Ovary (tissue), 10 donors: ENCODE measurements at places on chromosomes 6 and 20.

- DNase-seq = peak; percentile 50
- H3K4me1 ChIP-seq = no peaks in the 10 kb centered on the region
- H3K36me3 ChIP-seq = no peaks in the 10 kb centered on the region
Observed at GRCh38 chr6:105994118-105994590, 92.0 kb upstream of the PRDM1 start.

DNA sequence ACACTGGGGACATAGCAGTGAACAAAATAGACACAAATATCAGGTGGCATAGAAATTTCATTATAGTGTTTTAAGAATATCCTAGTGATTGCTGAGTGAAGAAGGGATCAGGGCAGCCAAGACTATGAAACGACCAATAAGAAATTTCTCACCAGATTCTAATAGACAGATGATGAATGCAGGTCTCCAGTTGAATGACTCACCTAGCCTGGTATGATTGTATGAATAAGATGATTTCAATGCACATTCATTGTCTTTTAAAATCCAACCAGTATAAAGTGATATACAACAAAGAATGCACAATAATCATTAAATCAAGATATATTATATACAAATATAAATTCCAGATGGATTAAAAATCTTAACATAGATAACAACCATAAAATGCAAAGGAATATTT is 124.5 kb upstream of the TENT5A start:
- no peak for DNase-seq
- no peak overlapping the region for H3K4me3 ChIP-seq
- H3K4me1 ChIP-seq = no peaks in the 10 kb centered on the region
- no peaks in the 10 kb centered on the region for H3K36me3 ChIP-seq

DNA sequence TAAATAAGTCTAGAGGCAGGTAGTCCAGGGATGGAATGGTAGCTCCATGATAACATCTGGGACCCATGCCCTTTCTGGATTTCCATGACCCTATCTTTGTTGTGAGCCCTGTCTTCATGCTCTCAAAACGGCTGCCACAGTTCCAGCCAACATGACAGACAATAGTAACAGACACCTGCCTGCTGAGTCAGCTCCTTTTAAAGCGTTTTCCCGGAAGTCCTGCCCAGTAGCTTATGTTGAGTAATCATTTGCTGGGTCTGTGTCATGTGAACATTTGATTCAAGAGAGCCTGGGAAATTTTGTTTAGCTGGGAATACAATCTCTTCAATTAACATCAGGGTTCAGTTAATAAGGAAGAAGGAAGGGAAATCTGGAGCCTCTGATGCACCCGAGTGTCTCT is 262.2 kb upstream of the SULF2 start:
- no peak overlapping the region for H3K27ac ChIP-seq
- no peaks in the 10 kb centered on the region for H3K4me1 ChIP-seq
- H3K36me3 ChIP-seq = no peaks in the 10 kb centered on the region
- no peak for DNase-seq

DNA sequence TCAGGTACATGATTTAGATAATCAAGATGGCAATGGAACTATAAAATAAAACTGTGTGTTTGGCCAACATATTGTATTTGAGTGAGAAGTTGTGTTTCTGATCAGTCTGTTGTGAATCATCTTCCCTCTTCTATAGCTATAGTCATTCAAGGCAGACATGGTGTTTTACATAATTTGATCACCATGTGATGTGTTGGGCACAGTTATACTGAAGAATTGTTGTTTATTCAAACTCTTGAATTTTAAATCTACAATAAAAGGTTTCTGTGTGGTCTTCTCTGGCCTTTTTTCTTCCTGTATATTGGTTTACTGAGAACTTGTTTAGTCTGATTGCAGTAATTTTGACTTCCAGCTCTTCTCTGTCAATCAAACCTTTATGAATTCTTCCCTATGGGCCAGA is 4.4 kb downstream of the RNF182 start:
- no peaks in the 10 kb centered on the region for H3K36me3 ChIP-seq
- no peaks in the 10 kb centered on the region for H3K4me1 ChIP-seq
- no peak overlapping the region for H3K27ac ChIP-seq
- DNase-seq = no peak
- H3K27me3 ChIP-seq = no peaks in the 10 kb centered on the region

DNA sequence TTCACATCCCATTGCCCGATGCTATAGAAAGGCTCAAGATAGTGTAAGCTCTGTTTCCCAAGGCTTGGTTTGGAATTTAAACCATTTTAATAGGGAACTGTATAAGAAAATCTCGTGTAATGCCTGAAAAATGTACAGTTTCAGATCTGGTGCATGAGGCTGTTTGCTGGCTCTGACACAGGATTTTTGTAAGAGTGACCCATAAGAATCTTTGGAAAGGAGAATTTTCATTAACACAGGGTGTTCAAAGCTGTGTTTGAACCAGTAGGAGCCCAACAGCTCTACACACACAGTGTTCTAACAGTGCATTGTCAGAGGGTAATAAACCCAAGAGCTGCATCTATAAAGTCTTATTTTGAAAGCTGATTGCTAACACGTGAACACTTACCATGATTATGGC is 293.5 kb downstream of the PRL start:
- DNase-seq = no peak
- no peak overlapping the region for H3K4me3 ChIP-seq
- H3K27me3 ChIP-seq = no peaks in the 10 kb centered on the region
- H3K4me1 ChIP-seq = peaks cover 8% of the 10 kb centered on the region
- no peaks in the 10 kb centered on the region for H3K36me3 ChIP-seq

GRCh38 chr6:62391358-62391757 is 105.3 kb upstream of the KHDRBS2 start:
- no peak overlapping the region for H3K27ac ChIP-seq
- H3K4me1 ChIP-seq = no peaks in the 10 kb centered on the region
- no peak for DNase-seq
- H3K27me3 ChIP-seq = no peaks in the 10 kb centered on the region
- H3K4me3 ChIP-seq = no peak overlapping the region

GRCh38 chr6:101181006-101181405 is 212.5 kb upstream of the GRIK2 start:
- no peak overlapping the region for H3K4me3 ChIP-seq
- peaks cover 5% of the 10 kb centered on the region for H3K4me1 ChIP-seq
- H3K27ac ChIP-seq = no peak overlapping the region
- H3K36me3 ChIP-seq = no peaks in the 10 kb centered on the region
- no peak for DNase-seq
- H3K27me3 ChIP-seq = no peaks in the 10 kb centered on the region

GRCh38 chr6:33812669-33813068 is 8.9 kb upstream of the MLN start:
- H3K36me3 ChIP-seq = no peaks in the 10 kb centered on the region
- H3K4me1 ChIP-seq = no peaks in the 10 kb centered on the region
- DNase-seq = peak; percentile 39
- H3K4me3 ChIP-seq = no peak overlapping the region
- no peak overlapping the region for H3K27ac ChIP-seq

- no peaks in the 10 kb centered on the region for H3K36me3 ChIP-seq
- H3K4me3 ChIP-seq = no peak overlapping the region
- H3K4me1 ChIP-seq = no peaks in the 10 kb centered on the region
Observed at GRCh38 chr6:98601716-98602115, 232.7 kb upstream of the POU3F2 start.

GRCh38 chr20:2756056-2756611 is 44.3 kb downstream of the CPXM1 start:
- H3K27me3 ChIP-seq = no peaks in the 10 kb centered on the region
- peaks cover 2% of the 10 kb centered on the region for H3K4me1 ChIP-seq
- no peak overlapping the region for H3K27ac ChIP-seq
- DNase-seq = no peak

- H3K4me3 ChIP-seq = no peak overlapping the region
- peaks cover 5% of the 10 kb centered on the region for H3K4me1 ChIP-seq
- H3K36me3 ChIP-seq = no peaks in the 10 kb centered on the region
- no peak for DNase-seq
Observed at GRCh38 chr6:128336436-128337095, 183.8 kb downstream of the PTPRK start.

GRCh38 chr20:49587111-49587570 is 19.2 kb upstream of the PTGIS start:
- H3K27ac ChIP-seq = peak overlapping the region; percentile 59
- H3K4me3 ChIP-seq = no peak overlapping the region
- peaks cover 22% of the 10 kb centered on the region for H3K4me1 ChIP-seq
- H3K27me3 ChIP-seq = no peaks in the 10 kb centered on the region

DNA sequence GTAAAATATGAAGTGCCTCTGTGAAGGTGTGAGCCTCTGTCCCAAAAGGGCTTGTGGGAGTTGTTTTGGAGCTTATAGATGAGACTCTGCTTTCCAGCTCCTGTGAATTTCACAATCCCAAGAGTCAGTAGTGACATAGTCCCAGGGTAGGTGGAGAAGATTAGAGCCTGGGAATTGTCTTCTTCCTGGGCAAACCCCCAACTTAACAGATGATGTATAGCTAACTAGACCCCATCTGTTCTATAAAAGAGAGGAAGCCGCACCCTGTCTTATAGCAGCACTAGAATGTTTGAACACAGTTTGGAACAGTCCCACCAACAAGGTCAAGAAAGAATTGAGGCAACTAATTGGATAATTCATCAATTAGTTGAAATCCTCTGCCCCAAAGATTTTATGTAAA is 294.7 kb downstream of the ZNF217 start:
- no peaks in the 10 kb centered on the region for H3K27me3 ChIP-seq
- no peak for DNase-seq
- peaks cover 17% of the 10 kb centered on the region for H3K4me1 ChIP-seq
- no peaks in the 10 kb centered on the region for H3K36me3 ChIP-seq

- no peak overlapping the region for H3K27ac ChIP-seq
- no peak for DNase-seq
- no peak overlapping the region for H3K4me3 ChIP-seq
- peaks cover 12% of the 10 kb centered on the region for H3K4me1 ChIP-seq
- no peaks in the 10 kb centered on the region for H3K27me3 ChIP-seq
Observed at GRCh38 chr6:11650025-11650696, 112.6 kb downstream of the TMEM170B start.

DNA sequence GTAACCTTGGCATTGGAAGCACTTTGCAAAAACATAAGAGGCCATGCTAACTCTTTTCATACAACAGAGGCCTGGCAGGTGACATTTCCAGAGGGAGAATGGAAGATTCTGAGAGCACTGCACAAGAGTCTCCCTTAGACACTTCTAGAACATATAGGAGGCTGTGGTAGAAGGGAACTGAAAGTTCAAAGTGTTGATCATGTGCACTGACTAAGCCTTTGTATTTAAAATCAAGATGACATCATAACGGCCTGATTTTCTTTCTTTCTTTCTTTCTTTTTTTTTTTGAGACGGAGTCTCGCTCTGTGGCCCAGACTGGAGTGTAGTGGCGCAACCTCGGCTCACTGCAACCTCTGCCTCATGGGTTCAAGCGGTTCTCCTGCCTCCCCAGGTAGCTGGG is 26.8 kb upstream of the DNAAF9 start:
- H3K4me3 ChIP-seq = no peak overlapping the region
- H3K27me3 ChIP-seq = no peaks in the 10 kb centered on the region
- no peak for DNase-seq
- H3K36me3 ChIP-seq = no peaks in the 10 kb centered on the region
- H3K27ac ChIP-seq = no peak overlapping the region
